ENCODE measurements at places on chromosomes 6 and 20.

DNA sequence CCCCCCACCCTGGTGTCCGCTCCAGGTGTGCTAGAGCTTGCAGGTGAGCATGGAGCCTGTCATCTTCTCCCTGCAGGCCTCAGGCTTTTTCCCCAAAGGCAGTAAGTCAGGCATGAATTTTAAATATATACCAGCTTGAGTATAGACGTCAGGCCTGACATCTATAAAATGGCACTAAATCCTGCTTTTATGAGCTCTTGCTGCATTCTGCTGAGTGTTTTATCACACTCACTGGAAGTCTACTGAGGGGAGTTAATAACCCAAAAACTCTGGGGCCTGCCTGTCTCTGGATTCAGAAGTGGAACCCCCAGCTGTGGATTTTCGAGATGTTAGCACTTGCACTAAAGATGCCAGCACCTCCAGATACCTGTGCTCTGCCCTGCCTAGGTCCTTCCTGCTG is 133.4 kb upstream of the TOP1 start:
- DNase-seq, result no peak

DNA sequence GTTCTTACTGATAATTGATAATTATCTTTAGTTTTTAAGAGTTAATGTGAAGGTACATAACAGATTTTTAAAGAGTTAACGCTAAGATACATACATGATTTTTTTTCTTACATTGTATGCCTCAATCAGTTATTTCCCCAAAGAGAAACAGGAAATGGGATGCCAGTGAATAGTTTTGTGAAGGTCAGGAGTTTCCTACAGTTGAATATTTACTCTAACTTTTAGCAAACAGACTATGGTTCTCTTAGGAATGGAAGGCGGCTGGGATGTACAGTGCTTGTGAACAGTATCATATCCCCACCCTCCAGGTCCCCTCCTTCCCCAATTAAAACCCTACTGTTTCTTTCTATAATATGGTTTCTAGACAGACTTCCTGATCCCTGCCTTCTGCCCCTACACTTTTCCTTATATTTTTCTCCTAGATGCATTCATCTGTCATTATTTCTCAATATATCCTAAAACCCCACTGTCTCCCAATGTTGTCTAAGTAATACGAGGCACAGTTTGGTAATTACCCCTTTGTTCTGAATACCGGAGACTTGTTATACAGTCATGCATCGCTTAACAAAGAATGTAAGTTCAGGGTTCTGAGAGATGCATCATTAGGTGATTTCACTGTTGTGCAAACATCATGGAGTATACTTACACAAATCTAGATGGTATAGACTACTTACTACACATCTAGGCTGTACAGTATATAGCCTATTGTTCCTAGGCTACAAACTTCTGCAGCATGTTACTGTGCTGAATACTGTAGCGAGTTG is 29.2 kb downstream of the SLC35A1 start:
- no peak for DNase-seq

DNA sequence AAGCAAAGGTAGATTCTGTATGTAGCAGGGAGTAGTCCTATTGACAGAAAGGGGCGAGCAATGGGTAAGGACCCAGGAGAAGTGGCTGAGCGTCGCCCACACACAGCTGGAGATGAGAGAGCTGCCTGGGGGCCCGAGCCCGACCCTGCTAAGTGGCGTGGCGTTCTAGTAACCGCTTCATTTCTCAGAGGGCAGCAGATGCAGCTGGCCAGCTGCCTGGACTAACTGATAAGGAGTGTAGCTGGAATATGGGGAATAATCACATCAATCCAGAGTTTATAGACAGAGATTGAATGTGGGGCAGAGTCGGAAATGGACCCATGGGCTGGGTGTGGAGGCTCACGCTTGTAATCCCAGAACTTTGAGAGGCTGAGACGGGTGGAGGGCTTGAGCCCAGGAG is 64.4 kb downstream of the EZR start:
- DNase-seq, result no peak

- DNase-seq, result no peak
Measured at GRCh38 chr20:23503649-23504048, 12.7 kb downstream of the CST8 start.

DNA sequence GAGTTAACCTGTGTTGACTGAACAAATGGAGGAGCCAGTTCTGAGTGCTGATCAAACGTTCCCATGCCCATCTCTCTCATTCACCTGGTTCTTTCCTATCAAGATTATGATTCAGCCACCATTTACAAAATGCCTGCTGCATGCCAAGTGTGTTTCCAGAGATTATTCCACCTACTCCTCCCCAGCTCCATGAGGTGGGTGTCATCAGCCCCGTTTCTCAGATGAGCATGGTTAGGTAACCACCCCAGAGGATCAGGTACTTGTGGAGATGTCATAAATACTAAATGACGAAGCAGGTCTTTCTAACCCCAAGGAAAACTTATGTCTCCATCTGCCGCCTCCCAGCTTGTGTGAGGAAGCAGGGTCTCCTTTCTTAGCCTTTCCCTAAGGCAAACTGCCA is 2.1 kb downstream of the BANF2 start:
- DNase-seq, result peak; percentile 75

DNA sequence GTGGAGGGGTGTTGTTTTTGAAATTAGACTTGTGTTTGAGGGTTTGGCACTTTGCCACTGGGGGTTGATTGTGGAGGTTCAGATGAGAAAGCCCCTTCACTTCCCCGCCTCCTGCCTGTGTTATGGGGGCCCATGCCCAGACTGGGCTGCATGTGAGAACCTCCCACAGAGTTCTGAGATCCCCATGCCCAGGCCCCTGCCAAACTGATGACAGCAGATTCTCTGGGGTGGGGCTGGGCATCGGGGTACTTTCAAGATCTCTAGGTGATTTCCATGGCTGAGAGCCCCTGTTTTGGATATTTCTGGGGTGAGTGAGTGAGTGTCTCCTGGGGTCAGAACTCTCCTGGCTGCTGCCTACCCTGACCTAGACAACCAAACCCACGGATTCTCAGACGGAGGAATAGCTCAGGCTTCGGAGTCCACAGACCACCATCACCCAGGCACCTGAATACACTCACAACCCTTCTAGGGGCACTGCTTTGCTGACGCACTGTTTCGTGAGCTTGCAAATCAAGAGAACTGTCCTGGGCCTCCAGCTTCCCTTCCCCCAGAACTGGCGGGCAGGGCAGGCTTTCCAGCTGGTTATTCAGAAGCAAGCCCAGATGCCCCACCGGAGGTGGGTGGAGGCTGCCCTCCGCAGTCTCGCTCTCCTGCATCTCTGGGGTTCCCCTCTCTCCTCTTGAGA is 6.3 kb downstream of the BCAS1 start:
- DNase-seq, result no peak

GRCh38 chr6:161476711-161477110 is 202.8 kb upstream of the AGPAT4 start:
- DNase-seq, result no peak

DNA sequence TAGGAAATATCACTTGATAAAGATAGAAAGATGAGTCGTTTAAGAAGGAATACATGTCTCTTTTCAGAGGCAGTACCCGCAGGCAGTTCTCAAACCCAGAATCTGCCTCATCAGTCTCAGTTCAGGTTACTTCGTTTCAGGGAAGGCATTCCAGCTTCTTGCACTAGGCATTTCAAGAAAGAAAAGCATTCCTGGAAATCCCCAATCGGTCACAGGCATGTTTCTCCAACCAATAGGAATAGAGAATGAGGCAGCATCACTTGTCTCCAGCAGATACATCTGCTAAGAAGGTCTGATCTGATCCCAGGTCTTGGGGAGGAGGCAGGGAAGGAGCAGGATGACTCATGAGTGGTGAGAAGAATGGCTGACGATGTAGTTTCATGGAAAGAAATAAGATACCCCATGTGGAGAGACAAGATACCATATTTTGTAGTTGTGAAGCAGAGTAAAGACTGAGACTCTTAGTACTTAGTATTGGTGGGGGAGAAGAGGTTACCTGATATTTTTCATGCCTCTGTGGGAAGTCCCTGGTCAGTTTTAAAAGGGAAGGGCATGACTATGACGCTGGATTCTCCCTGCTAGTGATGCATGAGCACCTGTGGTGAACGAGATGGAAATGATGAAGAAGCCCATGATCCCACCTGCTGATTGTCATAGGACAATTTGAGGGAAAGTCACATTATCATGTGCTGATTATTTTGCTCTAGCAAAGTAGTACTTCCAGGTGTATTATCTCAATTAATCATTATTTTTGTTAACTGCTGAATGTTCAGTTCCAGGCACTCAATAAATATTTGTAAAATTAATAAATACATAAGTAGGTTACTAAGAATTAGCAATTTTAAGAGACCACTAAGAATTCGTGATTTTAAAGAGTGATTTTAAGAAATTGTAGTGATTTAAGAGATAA is 20.3 kb upstream of the HLA-DRB1 start:
- DNase-seq, result peak; percentile 3

- DNase-seq, result no peak
Measured at GRCh38 chr6:25477006-25477590, 174.9 kb upstream of the SCGN start.

DNA sequence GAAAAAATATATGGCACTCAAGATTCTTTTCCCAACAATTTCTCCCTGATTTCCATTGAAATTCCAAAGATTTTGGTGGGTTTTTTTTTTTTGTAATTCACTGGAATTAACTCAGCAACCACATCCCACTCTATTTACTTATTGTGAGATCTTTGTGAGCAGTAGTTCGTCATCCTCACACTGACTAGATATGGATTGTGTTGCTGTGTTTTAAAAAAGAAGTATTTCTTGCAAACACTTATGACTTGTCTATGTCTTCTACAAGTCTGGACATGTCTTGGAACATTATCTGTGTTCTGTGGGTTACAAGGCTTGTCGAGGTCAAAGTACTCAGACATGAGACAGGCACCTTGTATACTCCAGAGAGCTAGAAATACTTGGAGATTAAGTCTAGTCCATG is 7.3 kb upstream of the TENT5A start:
- no peak for DNase-seq

GRCh38 chr6:35722121-35722761 is 14.6 kb upstream of the ARMC12 start:
- DNase-seq, result no peak

- peak; percentile 63 for DNase-seq
Measured at GRCh38 chr20:60354024-60354580, 395.9 kb downstream of the CDH26 start.

DNA sequence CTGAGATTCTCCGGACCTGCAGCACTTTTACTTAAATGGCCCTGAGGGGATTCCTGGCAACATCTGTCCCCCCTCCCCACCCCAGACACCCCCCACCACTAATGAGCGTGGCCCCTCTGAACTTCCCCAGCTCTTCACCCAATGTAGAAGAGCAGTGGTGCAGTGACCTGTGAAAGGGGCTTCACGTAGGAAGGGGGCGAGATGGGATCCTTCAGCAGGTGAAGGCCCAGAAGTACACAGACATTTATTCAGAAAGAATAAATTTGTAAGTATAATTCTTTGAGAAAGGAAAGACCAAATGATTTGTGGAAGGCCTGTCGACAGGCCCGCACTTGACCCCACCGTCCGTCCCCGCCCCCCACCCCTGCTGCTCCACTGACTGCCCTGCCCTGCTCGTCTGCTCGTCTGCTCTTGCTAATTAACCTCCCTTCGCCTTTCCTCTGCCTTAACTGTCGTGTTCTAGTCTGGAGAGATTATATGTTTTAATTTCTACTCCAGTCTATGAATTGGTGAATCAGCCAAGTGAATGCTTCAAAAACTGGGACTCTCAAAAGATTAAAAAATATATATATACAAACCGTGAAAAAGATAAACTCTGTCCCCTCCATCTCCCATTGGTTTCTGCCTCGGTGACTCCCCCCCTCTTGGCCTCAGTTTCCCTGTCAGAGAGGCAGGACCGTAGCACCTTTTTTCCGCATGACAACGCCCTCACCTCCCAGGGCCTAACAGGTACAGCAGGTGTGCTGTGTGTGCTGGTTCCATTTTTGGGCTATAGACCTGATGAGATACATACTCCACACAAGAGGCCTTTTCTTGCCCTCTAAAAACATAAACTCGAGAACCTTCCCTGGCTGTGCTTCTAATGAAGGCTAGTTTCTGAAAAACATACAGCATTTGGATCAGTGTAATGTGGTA is 49.2 kb downstream of the GNAS start:
- DNase-seq, result no peak

DNA sequence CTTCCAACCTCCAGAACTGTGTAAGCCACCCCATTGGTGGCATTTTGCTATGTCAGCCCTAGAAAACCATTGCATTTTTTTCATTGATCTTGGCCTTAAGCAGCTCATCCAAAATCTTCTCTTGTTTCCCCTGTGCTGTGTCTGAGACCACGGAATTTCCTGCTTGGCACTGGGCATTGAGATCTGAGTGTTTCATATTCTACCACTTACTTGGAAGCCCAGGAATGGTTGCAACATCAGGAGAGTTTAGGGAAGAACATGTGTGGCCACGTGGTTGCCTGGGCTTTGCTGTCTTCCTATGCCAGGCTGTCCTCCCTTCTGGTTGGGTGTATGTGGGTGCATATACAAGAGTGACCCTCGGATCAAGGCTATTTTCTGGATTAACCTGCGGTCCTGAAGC is 139.3 kb upstream of the PMEPA1 start:
- DNase-seq, result no peak

DNA sequence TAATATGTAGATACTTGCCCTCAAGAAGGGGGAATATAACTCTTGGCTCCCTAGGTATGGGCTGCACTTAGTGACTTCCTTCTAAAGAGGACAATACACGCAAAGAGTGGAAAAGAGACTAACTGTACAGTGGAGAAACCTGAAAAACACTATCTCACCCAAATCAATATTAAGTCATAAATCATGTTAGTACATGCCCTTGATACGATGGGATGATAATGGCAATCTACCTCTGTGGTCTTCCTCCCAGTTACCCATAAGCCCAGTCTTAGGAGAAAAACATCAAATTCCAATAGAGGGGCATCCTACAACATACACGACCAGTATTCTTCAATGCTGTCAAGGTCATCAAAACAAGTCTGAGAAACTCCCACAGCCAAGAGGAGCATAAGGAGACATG is 1.3 kb downstream of the TRIM26 start:
- DNase-seq, result no peak

DNA sequence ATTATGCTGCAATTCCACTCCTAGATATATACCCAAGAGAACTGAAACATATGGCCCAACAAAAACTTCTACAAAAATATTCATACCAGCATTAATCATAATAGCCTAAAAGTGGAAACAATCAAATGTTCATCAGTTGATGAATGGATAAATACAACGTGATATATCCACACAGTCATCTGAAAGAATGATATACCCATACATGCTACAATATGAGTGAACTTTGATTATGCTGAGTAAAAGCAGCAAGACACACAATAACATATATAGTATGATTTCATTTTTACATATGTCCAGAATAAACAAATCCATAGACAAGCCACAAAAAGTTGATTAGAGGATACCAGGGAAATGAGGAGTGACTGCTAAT is 30.7 kb downstream of the CDK19 start:
- DNase-seq, result no peak

GRCh38 chr6:73032586-73032985 is 192.7 kb downstream of the KHDC1L start:
- no peak for DNase-seq
